ENCODE measurements at places on chromosomes 6 and 20. TPM values are rescaled to one million over a fixed set of nuclear protein-coding genes. Genes with fewer than 3 reads are reported as not detected.

The PTCRA gene
- not detected for total RNA-seq

The SCAF8 gene
- 38.9 TPM for total RNA-seq

The CGA gene
- not detected for total RNA-seq

The PPIL6 gene
- total RNA-seq, result 2.9 TPM

The ABCC10 gene
- 9.0 TPM for total RNA-seq

The C2 gene
- total RNA-seq, result 15.4 TPM

The PEX7 gene
- total RNA-seq, result 20.0 TPM

The TMEM74B gene
- 4.3 TPM for total RNA-seq

The BNIP5 gene
- not detected for total RNA-seq

The MATN4 gene
- total RNA-seq, result 1.6 TPM

DNA sequence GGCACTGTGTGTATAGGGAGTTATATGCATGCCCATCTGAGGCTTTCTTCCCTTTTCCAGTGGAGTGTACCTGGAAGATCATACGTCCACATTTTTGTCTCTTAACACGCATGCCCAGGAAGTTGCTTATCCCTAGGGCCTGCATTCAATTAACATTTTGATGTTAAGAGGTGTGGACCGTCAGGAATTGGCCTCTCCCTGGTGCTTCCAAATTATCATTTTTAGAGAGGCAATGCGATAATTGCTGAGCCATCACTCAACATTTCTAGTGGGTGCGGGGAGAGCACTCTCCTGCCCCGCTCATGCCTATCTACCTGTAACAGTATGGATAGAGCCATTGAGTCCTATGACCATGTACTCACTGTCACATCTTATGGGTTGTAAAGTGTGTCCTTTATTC lies 37.8 kb upstream of the PAQR8 start:
- no peak for DNase-seq

GRCh38 chr6:167735951-167736288 lies 90.8 kb upstream of the AFDN start:
- no peak for DNase-seq

- DNase-seq, result no peak
Observed at GRCh38 chr20:24785141-24786110, 163.6 kb upstream of the CST7 start.

DNA sequence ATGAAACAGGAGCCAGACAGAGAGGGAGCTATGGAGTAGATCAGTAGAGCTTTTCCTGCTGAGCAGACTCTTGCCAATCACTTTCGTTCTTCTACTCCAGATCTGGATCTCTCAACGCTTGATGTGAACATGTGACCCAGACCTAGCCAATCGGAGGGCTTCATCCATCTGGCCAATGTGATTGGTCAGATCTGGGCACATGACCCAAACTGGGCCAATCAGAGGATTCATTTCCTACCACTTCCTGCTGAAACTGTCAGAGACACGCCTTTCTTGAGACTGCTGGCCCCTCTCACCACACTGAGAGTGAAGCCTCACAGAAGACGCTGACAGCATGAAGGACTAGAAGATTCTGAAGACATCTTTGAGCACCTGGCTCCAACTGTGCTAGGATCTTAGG lies 44.2 kb upstream of the ZMYND8 start:
- no peak for DNase-seq

DNA sequence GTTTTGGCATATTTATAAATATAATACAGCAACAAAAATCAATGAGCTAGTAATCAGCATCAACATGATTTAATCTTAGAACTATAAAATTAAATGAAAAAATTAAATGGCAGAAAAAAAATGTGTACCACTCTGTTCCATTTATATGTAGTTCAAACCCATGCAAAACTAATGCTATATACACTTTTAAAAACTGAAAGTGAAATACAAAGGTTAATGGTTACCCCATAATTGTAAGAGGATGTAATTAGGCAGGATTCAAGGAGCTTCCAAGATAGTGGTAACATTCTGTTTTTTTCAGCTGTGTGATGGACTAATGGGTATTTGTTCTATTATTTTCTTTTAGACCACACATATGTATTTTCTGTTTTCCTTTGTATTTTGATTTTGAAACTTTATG lies 492.1 kb downstream of the UTRN start:
- no peak for DNase-seq

DNA sequence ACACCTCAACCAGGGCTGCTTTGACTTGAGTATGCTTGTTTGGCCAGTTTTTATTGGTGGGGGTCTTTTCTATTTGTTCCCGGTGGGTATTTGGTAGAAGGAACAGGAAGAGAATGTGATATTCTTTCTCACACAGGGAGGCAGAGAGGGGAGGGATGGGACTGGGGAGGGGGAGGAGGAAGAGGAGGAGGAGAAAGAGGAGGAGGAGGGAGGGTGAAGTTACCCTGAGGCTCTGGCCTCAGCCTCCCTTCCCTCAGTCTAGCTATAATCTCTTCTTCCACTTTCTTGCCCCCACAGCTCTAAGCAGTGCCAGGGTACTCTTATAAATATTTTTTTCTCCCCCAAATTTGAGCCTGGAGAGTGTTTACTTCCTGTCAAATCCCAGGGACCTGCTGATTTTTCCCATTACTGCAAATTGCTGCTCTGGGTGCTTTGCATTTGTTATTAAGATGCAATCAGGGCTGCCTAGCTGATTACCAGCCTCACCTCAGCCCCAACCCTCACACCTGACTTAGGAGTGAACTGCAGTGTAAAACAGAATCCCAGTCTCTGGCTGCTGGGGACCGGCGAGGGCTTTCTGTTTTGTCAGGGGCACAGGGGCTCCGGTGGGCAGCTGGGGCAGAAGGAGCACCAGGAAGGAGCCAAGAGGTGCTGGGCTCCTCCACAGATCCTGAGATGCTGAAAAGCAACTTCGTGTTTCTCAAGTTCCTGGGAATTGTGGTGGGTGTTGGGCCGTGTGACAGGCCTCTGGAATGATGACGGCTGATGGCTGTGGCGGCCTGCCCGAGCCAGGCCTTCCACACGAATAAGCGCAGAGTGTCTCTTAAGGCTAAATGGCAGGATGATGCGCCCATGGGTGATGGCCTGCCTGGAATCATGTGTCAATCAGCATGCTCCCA lies 141.4 kb downstream of the CD83 start:
- DNase-seq, result no peak

GRCh38 chr6:6597682-6598081 lies 9.2 kb downstream of the LY86 start:
- DNase-seq, result no peak

DNA sequence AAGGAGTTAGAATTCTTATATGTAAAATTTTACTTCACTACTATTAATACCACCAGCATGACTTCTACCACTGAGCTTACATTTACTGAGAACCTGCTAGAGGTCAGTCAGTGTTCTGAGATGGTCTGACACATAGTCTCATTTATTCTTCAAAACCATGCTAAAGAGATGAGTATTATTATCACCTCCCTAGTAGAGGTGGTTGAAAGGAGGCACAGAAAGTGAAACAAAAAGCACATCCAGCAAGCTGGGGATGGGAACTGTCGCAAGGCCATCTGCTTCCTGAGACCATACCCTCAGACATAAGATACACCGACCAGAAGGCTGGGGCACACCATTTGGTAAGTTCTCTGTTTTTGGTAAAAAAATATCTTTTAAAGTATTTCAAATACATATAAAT lies 137.7 kb downstream of the INSM1 start:
- no peak for DNase-seq

- no peak for DNase-seq
Observed at GRCh38 chr6:50288241-50288640, 238.5 kb upstream of the DEFB112 start.

DNA sequence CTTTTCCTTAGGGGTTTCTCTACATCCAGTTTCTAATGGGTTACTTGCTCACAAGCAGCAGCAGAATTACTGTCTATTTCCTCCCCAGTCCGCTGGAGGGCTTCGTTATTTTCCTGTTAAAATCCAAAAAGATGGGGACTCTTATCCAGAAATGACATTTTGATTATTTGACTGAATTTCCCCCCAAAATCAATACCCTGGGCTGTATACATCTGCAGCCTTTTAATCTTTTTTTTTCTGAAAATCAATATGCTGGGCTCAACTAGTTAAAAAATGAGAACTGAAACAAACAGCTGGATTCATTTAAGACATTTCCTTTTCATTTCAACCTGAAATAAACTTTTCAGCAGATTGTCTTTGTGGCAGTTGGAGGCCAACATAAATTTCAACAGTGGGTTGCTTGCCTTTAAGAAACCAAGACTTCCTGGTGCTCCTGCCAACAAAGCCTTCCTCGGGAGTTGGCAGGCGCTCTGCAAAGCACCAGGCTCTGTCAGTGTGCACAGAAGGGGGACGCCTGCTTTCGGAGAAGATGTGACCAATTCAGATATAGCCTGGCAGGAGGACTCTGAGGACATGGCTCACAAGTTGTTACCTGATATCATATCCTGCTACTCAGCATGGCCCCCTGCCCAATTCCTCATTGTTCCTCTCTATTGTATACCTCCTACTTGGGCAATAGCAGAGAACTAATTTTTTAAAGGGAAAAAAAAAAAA lies 204.7 kb upstream of the ARG1 start:
- peak; percentile 61 for DNase-seq

DNA sequence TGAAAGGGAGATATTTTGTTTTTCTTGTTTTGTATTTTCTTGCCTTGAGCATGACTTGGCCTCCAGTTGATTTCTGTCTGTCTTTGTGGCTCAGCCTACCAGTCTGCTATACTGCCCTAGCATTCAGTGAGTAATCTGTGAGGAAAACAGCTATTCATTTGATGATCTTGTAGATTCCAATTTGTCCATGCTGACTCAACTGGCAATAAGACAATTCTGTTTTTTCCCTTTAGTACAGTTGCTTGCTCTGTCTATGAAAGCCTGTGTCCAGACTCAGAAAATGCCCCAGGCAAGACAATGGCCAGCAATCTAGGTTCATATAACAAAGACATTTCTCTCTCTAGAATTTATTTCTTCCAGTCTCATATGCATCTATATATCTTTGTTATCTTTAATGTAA lies 10.9 kb upstream of the SOX4 start:
- no peak for DNase-seq

DNA sequence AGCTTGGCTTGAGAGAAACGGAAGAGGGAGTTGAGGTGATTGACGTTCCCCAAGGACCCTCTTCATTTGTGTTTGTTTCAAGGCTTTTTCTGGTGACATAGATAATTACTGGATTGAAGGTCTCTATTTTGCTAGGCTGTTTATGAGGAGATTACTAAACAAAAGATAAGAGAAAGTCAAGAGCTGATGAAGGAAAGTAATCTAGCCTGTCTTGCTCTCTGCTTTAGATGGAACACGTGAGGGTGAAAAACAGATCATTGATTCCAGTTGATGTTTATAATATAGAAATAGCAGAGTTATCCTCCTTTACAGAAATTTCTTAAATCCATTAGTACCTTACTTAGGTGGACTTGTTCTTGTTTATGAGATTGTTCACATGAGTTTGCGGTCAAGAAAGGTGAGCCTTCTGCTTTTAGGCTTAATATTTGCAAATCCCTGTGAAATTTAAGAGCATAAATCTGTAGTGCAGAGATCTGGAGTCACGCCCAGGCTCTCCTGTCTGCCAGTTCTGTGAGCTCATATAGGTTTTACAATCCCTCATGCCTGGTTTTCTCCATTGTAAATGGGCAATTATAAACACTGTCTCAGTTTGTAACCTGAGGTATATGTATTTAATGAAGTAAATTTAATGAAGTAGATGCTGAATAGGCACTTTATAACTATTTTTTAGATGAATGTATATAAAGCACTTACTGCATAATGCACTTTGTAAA lies 272.8 kb downstream of the NKAIN2 start:
- DNase-seq, result no peak

GRCh38 chr6:156634048-156634447 lies 143.1 kb upstream of the ARID1B start:
- DNase-seq, result no peak

GRCh38 chr20:36856691-36857635 lies 19.0 kb upstream of the TLDC2 start:
- DNase-seq, result peak; percentile 64

- no peak for DNase-seq
Observed at GRCh38 chr6:131003488-131004386, 59.3 kb downstream of the EPB41L2 start.

- no peak for DNase-seq
Observed at GRCh38 chr6:90194371-90194841, 102.2 kb downstream of the BACH2 start.

- no peak for DNase-seq
Observed at GRCh38 chr20:2300420-2300819, 4.6 kb downstream of the TGM3 start.

DNA sequence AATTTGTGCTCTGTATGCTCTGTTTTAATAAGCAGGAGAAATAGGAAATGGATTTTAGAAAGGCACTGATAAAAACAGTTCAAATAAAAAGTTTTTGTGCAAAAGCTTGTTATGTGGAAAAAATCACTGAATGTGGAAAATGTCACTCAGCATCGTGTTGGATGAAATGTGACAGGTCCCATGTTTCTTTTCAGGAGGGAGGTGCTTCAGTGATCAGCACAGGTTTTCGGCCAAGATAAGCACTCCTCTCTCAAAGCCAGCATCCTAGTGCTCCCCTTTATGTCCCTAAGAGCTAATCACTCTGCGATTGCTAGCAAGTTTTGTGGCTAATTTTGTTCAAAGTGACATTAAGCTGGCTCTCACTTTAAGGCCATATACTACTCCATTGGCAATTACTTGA lies 12.0 kb downstream of the UBE3D start:
- no peak for DNase-seq

DNA sequence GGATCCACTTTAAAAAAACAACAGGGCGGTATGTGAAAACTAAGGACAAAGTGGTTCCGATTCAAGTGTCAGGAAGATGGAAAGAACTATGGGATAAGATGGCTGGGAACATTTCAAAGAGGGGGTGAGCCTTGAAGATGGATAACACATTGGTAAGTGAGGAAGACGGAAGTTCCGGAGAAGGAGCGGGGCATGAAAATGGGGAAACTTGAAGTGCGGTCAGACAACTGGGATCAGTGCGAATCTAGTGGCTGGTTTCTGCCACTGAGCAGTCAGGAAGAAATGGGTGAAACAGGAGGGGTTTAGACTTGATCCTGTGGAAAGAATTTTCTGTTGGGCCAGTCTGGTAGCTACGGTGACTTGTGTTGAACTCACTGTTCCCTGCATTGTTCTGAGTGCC lies 1.2 kb downstream of the NAA20 start:
- no peak for DNase-seq

DNA sequence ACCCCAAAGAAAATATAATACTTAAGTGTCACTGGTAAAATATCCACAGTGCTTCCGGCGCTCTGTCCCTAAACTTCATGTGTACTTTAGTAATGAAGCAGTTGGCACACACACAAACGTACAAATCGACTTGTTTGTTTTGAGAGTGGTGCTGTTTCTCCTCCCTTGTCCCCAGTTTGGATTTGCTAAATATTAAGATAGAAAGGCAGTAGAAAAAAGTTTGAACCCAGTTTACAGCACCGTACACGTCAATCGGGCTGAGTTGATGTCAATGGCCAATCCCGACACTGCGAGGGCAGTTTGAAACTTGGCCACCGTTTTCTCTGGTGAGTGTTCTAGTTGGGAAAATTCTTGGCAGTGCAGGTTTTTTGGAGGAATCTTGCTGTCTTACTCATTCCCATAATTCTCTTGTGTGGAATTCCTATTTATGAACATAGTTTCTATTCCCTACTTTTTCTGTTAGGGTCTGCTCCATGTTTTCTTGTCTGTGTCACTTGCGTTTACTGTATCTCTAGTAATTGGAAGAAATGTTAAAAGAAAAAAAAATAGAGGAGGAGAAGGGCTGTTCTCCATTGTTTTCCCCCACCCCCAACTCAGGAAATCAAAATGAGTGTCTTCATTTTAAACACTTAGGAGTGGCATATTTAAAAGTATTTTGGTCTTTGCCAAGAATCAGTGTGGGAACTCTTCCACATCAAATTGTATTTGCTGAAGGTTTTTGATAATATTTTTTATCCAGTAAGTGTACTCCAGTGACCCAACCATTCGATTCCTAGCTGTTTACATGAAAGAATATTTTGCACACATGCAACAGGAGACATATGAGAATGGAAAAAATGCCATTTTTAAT lies 72.3 kb downstream of the OR2B2 start:
- DNase-seq, result no peak
